ENCODE measurements at places on chromosomes 4 and X. TPM values are rescaled to one million over a fixed set of nuclear protein-coding genes. Genes with fewer than 3 reads are reported as not detected.

The HAUS3 gene
- 140 TPM for total RNA-seq

The TMPRSS11A gene
- total RNA-seq, result not detected

The HAND2 gene
- not detected for total RNA-seq

The PLP1 gene
- not detected for total RNA-seq

The NOX1 gene
- total RNA-seq, result not detected

DNA sequence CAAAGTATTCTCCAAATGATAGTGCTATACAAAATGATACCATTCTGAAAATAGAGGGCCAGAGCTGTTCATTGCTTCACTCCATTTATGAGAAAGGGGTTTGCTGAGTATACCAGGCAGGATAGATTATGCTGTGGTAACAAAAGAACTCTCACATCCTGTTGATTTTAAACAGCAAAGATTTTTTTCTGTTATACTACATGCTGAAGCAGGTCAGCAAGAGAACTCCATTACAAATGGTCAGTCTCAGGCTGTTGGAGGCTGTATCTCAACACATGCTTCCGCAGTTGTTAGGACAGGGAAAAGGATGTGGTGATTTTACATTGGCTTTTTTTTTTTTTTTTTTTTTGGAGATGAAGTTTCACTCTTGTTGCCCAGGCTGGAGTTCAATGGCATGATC lies 13.7 kb upstream of the KLHL5 start:
- peak overlapping the region; percentile 46 for H3K4me3 ChIP-seq
- peak; percentile 38 for DNase-seq
- no peak overlapping the region for H3K27ac ChIP-seq
- peaks cover 37% of the 10 kb centered on the region for H3K4me1 ChIP-seq
- H3K27me3 ChIP-seq, result no peaks in the 10 kb centered on the region

DNA sequence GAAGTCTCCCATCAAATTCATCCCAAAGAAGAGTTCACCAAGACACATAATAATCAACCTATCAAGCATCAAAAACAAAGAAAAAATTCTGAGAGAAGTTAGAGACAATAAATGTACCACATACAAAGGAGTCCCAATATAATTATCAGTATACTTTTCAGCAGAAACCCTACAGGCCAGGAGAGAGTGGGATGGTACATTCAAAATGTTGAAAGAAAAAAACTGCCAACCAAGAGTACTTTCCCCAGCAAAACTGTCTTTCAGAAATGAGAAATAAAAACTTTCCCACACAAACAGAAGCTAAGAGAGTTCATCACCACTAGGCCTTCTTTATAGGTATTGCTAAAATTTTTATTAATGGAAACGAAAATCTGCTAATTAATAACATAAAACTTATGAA lies 164.4 kb upstream of the LNX1 start:
- H3K27me3 ChIP-seq, result peaks cover 4% of the 10 kb centered on the region
- no peaks in the 10 kb centered on the region for H3K4me1 ChIP-seq
- no peak for DNase-seq
- H3K27ac ChIP-seq, result no peak overlapping the region
- no peaks in the 10 kb centered on the region for H3K36me3 ChIP-seq
- no peak overlapping the region for H3K4me3 ChIP-seq

DNA sequence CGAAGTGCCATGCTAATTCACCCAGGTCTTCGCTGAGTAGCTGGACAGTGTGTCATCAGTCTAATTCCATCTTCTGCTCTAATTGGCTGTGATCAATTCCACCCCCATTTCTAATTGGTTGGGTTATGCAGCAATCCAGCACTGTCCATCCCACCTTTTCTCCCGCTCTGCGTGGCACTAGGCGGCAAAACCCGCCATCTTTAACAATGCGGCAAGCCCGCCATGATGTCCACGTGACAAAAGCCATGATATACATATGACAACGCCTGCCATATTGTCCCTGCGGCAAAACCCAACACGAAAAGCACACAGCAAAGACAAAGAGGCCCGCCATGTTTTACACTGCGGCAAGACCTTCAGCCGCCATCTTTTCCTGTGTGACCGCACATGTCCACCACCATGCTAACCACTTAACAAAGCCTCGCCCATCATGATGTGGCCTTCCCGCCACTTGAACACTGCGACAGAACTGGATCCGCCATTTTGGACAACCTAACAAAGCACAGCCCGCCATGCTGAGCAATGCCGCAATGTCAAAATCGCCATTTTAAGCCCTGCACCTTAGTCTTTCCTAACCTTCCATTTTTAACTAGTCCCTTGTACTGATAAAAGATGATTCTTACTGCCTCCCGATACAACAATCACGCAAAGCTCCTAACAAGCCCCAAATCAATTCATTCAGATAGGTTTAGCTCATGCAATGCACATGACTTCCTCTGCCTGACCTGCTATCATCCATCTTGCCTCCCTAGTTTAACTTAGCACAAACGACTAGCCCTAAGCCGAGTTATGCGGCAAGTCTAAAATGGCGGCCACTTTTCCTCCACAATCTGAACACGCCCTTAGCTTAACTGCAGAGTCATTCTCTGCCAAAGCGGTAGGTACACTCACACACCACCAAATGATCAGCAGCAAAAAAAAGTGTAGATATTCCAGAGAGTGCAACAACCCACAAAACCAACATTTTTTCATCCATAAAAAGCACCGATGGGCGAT lies 288.3 kb downstream of the CHIC1 start:
- H3K36me3 ChIP-seq, result no peaks in the 10 kb centered on the region
- peak overlapping the region; percentile 64 for H3K4me3 ChIP-seq
- H3K4me1 ChIP-seq, result no peaks in the 10 kb centered on the region
- DNase-seq, result no peak

DNA sequence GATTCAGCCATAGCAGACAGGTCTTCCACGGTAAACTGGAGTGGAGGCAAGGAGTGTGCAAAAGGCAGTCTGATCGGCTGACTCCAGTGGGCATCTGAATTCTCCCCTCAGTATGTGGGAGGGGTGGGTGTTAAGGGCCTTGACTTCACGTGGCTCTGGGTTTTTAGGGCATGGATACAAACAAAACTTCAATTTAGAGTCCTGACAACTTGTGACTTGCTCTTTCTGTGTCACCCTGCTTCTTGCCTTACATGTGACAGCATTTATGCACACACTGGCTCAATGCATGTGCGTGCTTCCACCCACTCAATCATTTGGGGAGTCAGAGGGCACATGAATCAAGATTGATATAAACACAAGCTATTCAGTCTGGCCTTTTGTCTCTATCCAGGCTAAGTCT lies 17.5 kb downstream of the PLP1 start:
- no peak overlapping the region for H3K27ac ChIP-seq
- no peak for DNase-seq
- H3K27me3 ChIP-seq, result no peaks in the 10 kb centered on the region

GRCh38 chr4:129176864-129177263 lies 80.9 kb downstream of the C4orf33 start:
- H3K27me3 ChIP-seq, result no peaks in the 10 kb centered on the region
- no peaks in the 10 kb centered on the region for H3K4me1 ChIP-seq
- no peak overlapping the region for H3K4me3 ChIP-seq
- H3K36me3 ChIP-seq, result no peaks in the 10 kb centered on the region

GRCh38 chr4:138269175-138269574 lies 27.0 kb upstream of the SLC7A11 start:
- H3K4me1 ChIP-seq, result no peaks in the 10 kb centered on the region
- H3K36me3 ChIP-seq, result no peaks in the 10 kb centered on the region
- H3K27me3 ChIP-seq, result no peaks in the 10 kb centered on the region

GRCh38 chrX:15129412-15129811 lies 140.5 kb downstream of the ASB9 start:
- no peaks in the 10 kb centered on the region for H3K27me3 ChIP-seq
- H3K4me3 ChIP-seq, result no peak overlapping the region
- no peaks in the 10 kb centered on the region for H3K36me3 ChIP-seq
- H3K4me1 ChIP-seq, result no peaks in the 10 kb centered on the region

GRCh38 chr4:4884611-4885010 lies 25.1 kb downstream of the MSX1 start:
- DNase-seq, result no peak
- H3K4me1 ChIP-seq, result no peaks in the 10 kb centered on the region
- no peak overlapping the region for H3K27ac ChIP-seq
- no peaks in the 10 kb centered on the region for H3K27me3 ChIP-seq
- no peak overlapping the region for H3K4me3 ChIP-seq

GRCh38 chr4:17535906-17536305 lies 20.9 kb downstream of the CLRN2 start:
- no peaks in the 10 kb centered on the region for H3K36me3 ChIP-seq
- no peak overlapping the region for H3K4me3 ChIP-seq
- H3K4me1 ChIP-seq, result no peaks in the 10 kb centered on the region
- peaks cover 3% of the 10 kb centered on the region for H3K27me3 ChIP-seq
- DNase-seq, result no peak

DNA sequence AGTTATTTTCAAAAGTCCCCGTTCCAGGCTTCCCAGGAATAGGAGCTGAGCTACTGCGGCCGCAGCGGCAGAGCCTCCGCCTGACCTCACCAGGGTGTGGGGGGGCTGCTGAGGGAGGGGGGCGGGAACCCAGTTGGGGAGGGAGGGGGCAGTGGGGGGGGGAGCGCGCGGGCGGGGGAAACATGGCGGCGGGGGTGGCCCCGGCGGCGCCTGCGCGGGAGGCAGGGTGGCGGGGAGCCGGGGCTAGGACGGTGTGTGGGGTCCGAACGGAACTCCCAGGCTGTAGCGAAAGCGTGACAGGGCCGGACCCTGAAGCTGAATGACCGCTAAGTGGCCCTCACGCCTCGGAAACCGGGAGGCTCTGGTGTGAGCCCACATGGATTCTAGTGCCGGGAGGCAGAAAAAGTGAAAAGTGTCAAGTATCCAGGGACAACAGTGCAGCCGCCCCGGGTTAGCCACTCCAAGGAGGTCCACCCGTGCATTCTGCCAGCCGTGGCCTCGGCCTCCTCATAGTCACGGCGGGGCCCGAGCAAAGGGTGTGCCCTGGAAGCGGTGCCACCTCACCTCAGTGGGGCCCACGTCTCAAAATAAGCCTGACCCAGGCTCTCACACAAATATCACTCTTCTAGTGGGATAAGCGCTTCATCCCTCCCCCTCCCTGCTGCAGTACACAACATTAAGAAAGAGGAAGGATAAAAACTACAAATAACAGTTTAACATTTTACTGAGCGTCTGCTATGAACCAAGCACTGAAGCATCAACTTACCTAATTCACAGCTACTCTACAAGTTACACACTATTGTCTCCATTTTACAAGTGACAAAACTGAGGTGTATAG lies at the start of gene KLHL13:
KLHL13 (minus strand) TSS at position 98 of the 838 bp plus-strand sequence. CDS start 88,337 bp downstream, outside the sequence.
- H3K27me3 ChIP-seq, result peaks cover 5% of the 10 kb centered on the region
- no peaks in the 10 kb centered on the region for H3K36me3 ChIP-seq
- no peak for DNase-seq
- H3K4me3 ChIP-seq, result no peak within 1 kb of the TSS
- no peak within 1 kb of the TSS for H3K27ac ChIP-seq

DNA sequence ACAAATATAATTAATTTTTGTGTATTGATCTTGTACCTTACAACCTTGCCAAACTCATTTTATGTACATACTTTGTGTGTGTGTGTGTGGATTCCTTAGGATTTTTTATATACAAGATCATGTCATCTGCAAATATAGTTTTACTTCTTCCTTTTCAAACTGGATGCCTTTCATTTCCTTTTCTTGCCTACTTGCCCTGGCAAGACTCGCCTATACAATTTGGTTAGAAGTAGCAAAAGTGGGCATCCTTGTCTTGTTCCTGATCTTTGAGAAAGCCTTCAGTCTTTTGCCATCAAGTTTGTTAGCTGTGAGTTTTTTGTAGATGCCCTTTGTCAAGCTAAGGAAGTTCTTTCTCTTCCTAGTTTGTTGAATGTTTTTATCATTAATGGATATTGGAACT lies 30.5 kb downstream of the RUFY3 start:
- no peaks in the 10 kb centered on the region for H3K36me3 ChIP-seq
- no peak for DNase-seq
- no peak overlapping the region for H3K4me3 ChIP-seq
- H3K27ac ChIP-seq, result no peak overlapping the region

- H3K4me3 ChIP-seq, result no peak overlapping the region
- H3K27me3 ChIP-seq, result no peaks in the 10 kb centered on the region
- H3K36me3 ChIP-seq, result no peaks in the 10 kb centered on the region
- H3K4me1 ChIP-seq, result no peaks in the 10 kb centered on the region
- H3K27ac ChIP-seq, result no peak overlapping the region
Observed at GRCh38 chrX:121110536-121110935, 63.1 kb downstream of the GLUD2 start.

GRCh38 chrX:154603438-154604430 lies 15.3 kb downstream of the CTAG1B start:
- no peaks in the 10 kb centered on the region for H3K36me3 ChIP-seq
- H3K27me3 ChIP-seq, result no peaks in the 10 kb centered on the region

DNA sequence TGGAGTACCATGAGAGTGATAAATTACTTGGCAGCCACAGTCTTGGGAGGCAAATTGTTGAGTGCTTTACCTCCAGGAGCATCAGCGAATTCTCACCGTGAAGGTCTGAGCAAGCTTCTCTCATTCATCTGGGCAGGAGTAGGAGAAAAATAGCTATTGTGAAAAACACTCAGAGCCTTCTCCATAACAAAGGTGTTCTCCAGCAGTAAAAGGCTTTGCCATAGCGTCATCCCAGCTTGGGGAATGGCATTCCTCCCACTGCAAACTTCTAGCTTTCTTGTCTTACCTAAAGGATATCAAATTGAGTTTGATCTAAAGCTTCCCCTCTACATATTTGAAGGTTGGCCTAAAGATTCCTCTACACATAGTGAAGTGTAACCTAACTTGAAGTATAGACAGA lies 29.8 kb upstream of the MAGEA11 start:
- no peak overlapping the region for H3K27ac ChIP-seq
- H3K27me3 ChIP-seq, result no peaks in the 10 kb centered on the region
- H3K36me3 ChIP-seq, result no peaks in the 10 kb centered on the region
- no peak for DNase-seq
- no peaks in the 10 kb centered on the region for H3K4me1 ChIP-seq
- no peak overlapping the region for H3K4me3 ChIP-seq

- no peak overlapping the region for H3K4me3 ChIP-seq
- H3K4me1 ChIP-seq, result peaks cover 20% of the 10 kb centered on the region
- H3K36me3 ChIP-seq, result no peaks in the 10 kb centered on the region
- no peaks in the 10 kb centered on the region for H3K27me3 ChIP-seq
Observed at GRCh38 chrX:24146283-24146949, 3.1 kb upstream of the ZFX start.

DNA sequence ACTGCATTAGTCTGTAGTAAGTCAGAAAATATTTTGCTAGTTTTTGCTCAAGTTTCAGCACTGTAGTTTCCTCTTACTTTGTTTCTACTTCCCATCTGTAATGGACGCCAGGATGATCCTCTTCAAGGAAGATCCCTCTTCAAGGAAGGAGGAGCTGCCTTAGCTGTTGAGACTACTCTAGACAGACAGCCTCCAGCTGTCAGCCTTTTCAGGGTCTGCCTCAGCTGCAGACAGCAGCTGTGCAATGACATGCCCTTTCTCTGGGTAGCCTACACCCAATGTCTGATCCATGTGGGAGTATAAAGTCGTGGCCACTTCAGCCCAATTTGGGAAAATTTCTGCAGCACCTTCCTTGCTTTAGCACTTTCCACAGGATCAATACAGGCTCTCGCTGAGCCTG lies 281.0 kb upstream of the MAOA start:
- H3K27me3 ChIP-seq, result no peaks in the 10 kb centered on the region
- no peak overlapping the region for H3K27ac ChIP-seq
- H3K4me1 ChIP-seq, result no peaks in the 10 kb centered on the region
- no peak overlapping the region for H3K4me3 ChIP-seq
- DNase-seq, result no peak
- H3K36me3 ChIP-seq, result no peaks in the 10 kb centered on the region

- no peak overlapping the region for H3K27ac ChIP-seq
- H3K36me3 ChIP-seq, result no peaks in the 10 kb centered on the region
- DNase-seq, result no peak
Observed at GRCh38 chr4:17323554-17324385, 188.1 kb downstream of the QDPR start.

- no peak for DNase-seq
- peak overlapping the region; percentile 78 for H3K27ac ChIP-seq
- peak overlapping the region; percentile 88 for H3K4me3 ChIP-seq
- no peaks in the 10 kb centered on the region for H3K36me3 ChIP-seq
Observed at GRCh38 chr4:40058121-40058520, 1.5 kb downstream of the N4BP2 start.
